Stimulated activated CD4-positive, alpha-beta T cell treated with anti-CD3 and anti-CD28 coated beads, Interleukin-12 subunit alpha, Interleukin-12 subunit beta, amount 100 ng/mL, for 48 hours (primary cell): ENCODE measurements at places on chromosomes 6 and 20.

DNA sequence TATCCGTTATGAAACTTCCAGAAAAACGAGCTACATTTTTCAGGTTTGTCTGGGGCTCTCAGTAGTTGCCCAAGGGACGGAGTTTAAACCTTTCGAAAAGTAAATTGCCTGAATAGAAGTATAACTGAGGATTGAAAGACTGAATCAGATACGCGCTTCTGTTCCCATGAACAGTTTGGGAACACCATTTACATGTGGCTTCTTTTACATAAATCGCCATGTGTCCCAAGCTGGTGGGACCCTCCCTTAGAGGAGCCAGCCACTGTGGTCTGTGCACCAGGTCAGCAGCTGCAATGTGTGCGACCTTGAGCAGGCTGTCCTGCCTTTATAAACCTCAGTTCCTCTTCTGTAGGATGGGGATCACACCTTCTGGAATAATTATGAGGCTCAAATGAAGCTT lies 11.0 kb downstream of the ENTPD6 start:
- no peak for DNase-seq

DNA sequence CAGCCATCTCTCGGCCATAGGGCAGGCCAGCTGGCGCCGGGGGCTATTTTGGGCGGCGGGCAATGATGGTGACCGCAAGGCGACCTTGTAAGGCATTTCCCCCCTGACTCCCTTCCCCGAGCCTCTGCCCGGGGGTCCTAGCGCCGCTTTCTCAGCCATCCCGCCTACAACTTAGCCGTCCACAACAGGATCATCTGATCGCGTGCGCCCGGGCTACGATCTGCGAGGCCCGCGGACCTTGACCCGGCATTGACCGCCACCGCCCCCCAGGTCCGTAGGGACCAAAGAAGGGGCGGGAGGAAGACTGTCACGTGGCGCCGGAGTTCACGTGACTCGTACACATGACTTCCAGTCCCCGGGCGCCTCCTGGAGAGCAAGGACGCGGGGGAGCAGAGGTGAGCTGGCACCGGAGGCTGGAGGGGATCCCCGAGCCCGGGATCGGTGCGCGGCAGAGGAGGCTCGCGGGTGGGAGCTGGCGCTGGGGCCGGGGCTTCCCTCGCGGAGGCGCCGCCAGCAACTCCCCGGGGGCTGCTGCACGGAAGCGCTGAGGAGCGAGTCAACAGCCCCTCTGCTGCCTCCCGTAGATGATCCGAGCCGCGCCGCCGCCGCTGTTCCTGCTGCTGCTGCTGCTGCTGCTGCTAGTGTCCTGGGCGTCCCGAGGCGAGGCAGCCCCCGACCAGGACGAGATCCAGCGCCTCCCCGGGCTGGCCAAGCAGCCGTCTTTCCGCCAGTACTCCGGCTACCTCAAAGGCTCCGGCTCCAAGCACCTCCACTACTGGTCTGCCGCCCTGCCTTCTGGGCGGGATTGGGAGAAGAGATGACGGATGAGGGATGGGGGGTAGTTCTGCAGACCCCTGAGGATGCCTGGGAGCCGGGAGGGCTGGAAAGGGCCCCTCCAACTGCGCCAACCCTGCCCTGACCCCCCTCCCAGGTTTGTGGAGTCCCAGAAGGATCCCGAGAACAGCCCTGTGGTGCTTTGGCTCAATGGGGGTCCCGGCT lies at the start of the genes CTSA and NEURL2:
TSS of gene CTSA (plus strand) at position 351 of the 999 bp plus-strand sequence. CDS start at position 585, 234 bp downstream.
TSS of gene NEURL2 (minus strand) at position 224 of the 999 bp plus-strand sequence. CDS start at position 7, 217 bp downstream.
- DNase-seq: peak; percentile 80

- DNase-seq: no peak
These were observed 180.5 kb downstream of the ISM1 start for GRCh38 chr20:13401596-13401995.

DNA sequence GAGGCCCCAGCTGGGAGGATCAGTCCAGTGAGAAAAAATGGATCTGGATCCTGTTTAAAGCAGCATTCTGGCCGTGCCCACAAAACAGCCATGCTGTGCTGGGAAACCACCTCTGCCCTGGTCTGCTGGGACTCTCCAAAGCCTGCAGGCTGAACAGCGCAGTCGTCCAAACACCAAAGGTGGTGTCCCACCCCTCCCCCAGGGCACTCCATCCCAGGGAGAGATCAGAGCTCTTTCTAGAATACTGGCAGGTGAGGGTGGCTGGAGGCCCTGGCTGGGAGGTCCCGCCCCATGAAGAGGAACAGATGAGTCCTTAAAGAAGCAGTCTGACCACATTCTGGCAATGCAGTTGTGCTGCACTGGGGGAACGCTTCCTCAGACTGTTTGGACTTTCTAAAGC lies 84.6 kb downstream of the MRAP2 start:
- no peak for DNase-seq

DNA sequence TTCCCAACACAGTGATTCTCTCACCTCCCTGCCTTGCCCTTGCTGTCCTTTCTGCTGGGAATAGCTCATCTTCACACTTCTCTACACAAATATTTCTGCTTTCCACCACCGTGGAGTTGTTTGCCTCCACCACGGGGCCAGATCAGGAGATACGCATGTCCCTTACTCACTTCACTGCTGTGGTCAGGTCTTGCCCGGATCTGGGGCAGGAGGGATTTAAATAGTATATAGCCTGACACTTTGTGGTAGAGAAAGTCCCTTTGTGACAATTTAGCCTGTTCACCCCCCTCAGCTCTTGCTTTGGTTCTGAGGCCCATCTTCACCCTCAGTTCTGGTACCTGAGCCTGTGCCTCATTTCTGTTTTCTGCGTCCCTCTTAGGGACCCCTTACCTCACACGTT lies 92.6 kb upstream of the PREP start:
- DNase-seq: no peak

GRCh38 chr6:159914565-159914923 lies 23.8 kb downstream of the MAS1 start:
- DNase-seq: no peak

GRCh38 chr20:36144336-36144735 lies 10.2 kb upstream of the EPB41L1 start:
- DNase-seq: no peak

- peak; percentile 13 for DNase-seq
These were observed 1.9 kb downstream of the L3MBTL3 start for GRCh38 chr6:130020073-130020906.

- DNase-seq: no peak
These were observed 76.3 kb upstream of the FYN start for GRCh38 chr6:111949546-111949945.

- DNase-seq: no peak
These were observed 100.9 kb upstream of the PMEPA1 start for GRCh38 chr20:57810511-57811373.

DNA sequence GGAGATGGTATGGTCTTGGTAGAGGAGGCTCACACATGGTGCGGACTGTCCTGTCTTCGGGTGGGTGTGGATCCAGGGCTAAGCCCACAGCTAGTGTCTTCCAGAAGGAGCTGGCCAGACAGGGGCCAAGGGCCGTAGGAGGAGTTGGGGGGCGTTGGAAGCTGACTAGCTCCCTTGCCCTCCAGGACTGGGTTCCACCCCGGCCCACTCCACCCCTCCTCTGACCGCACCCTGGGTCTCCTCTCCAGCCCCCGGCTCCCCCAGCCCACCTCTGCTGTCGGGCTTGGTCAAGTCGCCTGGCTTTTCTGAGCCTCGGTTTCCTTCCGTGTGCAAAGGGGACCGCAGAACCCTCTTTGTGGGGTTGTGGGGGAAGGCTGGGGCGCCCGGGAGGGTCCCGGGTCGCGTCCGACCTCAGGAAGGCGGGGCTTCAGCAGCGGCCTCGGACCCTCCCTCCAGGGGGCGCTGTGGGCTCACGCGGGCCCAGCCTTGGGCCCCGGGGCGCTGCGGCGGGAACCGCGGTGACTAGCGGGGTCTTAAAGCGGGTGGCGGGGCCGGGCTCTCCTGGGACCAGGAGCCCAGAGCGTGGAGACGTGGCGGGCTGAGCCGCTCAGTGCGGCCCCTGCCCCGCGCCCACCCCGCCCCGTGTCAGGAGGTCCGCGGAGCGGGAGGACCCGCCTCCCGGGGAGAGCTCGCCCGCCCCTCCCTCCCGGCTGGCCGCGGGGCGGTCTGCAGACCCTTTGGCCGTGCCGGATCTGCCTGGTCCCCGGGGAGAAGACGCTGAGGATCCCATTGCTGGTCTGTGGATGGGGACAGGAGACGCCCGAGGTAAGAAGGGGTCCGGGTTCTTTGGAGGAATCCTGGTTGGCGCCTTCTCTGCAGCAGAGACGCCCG lies 5.4 kb downstream of the NPBWR2 start:
- DNase-seq: no peak

DNA sequence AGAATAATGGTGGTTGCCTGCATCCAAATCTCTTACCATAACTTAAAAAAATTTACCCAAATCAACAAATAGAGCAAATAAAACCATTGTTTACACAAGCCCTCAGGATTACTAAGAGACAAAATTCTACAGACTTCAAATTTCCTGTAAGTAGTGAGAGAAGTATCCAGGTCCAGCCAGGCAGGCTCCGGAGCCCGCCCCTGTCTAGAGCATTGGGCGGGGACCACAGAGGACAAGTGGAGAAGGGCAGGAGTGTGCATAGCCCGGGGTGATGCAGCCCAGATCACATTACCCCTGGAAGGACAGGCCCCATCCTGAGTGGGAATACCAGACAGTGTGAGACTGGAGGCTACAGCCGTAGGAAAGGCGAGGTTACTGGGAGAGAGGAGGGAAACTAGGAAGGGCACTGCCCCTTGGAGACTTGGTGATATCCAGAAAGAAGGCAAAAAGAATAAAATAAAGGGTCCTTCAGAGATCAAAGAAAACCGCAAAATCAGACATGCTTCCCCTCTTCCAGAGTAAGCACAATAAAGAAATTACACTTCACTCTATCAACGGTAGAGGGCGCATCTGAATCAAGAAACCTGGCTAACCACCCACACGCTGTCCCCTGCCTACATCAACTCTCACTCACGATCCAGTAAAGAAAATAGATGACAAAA lies 26.6 kb downstream of the RIN2 start:
- peak; percentile 55 for DNase-seq

DNA sequence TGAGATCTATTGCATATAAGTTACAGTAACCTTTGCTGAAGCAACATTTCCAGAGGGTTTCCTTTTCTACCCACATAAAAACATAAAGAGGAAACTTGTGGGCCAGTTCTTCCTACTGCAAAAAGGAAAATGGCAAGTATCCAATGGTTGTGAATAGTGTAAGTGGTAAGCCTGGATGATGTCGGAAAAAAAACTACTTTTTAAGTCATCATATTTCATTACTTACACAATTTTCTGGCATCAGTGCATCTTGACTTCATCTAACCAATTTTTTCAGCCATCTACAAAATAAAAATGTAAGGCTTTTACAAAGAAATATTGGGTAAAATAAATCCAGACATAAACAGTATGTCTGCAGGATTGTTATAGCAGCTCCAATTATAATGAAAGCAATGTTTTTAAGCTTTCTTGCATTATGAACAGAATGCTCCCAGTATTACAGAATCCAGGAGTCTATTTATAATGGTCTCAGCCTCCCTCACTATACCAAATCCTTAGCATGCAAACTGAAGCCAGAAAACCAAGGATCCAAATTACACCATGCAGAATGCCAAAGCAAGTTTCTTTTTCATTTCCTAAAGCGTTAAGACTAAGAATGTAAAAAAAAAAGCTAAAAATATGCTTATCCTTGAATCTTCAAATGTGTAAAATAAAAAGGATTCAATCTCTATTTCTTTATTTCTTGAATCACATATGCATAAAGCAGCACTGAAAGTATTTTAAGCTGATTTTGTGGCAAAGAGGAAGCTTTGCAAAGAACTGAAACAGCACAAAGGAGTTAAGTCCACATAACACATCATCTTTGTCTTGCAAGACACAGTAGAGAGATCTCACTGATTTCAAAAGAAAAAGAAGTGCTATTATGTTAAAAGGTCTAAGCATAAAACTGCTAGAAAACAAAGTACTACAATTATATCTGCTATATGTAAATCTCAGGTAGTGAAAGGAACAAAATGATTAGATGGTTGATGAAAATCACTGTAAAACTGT lies 126.8 kb upstream of the HMGCLL1 start:
- DNase-seq: no peak

DNA sequence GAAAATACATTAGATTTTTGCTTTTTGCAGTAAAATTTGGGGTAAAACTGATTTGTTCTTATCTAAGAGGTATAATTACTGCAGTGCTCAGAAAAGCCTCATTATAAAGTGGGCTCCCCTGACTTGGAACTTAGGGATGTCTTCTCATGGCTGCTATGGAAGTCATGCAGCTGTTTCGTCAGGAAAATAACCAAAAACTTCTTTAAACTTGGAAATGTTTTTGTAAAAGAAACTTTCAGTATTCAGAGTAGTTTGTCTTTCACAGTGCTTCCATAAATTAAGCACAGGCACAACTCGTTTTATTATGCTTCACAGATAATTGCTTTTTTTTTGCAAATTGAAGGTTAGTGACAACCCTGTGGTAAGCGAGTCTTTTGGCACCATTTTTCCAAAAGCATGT lies 6.8 kb downstream of the MAPK14 start:
- DNase-seq: no peak

DNA sequence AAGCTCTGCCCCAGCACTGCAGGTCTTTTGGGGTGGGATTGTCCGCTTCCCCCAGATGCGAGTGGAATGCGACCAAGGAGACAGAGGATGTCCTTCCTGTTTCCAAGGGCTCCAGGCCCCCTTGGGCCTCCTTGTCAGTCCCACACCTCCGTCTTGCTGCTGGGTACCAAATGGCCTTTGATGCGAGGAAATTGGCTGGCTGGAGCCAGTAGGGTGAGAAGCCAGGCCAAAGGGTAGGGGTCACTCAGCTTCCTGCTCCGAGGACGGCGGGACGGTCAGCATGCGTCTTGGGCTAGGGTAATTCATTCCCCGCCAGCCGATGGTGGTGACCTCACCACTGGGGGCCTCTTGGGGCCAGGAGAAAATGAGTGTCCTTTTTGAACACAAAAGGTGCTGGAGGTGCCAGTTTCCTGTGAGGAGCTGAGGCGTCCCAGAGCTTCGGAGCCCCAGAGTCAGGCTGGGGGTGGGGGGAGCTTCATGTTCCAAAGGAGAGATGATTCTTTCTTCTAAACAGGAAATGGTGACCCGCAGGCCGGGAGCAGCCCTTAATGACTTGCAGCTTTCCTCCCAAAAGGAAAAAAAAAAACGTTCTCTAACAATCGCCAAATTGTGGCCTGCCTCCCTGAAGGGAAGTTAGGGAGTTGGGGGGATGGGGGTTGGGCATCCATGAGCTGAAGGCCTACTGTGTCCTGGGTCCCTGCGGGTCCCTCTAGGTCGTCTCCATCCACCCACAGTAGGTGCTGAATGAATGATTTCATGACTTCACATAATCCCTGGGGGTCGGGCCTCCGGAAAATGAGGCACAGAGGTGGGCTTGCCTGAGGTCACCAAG lies 6.7 kb downstream of the SNAI1 start:
- DNase-seq: no peak

DNA sequence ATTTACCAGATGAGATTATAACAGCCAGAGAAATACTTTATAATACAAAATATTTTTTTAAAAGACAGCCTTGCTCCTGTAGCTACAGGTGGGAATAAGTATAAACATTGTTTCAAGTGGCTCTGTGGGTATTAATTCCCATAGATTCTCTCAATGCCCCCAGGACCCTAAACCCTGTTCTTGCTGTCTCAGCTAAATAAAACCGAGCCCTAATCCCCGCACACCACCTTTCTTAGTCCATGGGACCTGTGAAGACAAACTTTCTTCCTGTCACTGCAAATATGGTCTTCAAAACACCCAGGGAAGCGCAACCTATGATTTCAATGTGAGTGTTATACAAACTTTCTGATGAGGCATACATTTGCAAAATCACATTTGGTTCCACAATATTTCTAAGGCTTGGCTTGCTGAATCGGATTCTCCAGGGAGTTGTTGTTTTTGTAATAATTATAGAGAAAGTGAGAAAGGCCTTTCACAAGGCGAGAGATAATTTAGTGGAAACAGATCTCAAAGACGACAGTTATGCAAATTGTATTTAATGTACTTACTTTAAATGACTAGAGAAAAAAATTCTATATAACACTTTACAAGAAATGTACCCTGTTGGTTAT lies 11.1 kb downstream of the SMLR1 start:
- no peak for DNase-seq

- no peak for DNase-seq
These were observed 20.2 kb upstream of the TTK start for GRCh38 chr6:79984261-79984660.
